Endothelial cell of coronary artery (primary cell): ENCODE measurements at places on chromosomes 6 and 20. TPM values are rescaled to one million over a fixed set of nuclear protein-coding genes. Genes with fewer than 3 reads are reported as not detected.

The CFAP61 gene
- total RNA-seq, result not detected in 2 replicates

The TREM2 gene
- not detected in 2 replicates for total RNA-seq

The RNF39 gene
- total RNA-seq, result not detected in 2 replicates

The DNAH8 gene
- under 0.01 and 0.19 TPM in 2 replicates for total RNA-seq

The EMILIN3 gene
- under 0.01 TPM in 1 of 2 replicates, not detected in the other for total RNA-seq

The DNMT3B gene
- total RNA-seq, result 2.1 and 2.6 TPM in 2 replicates

The OR2B6 gene
- not detected in 2 replicates for total RNA-seq

The TMEM170B gene
- total RNA-seq, result 1.1 and 1.2 TPM in 2 replicates
